ENCODE measurements at places on chromosomes 5 and 9. TPM values are rescaled to one million over a fixed set of nuclear protein-coding genes. Genes with fewer than 3 reads are reported as not detected.

The OR13C9 gene
- 0.55 TPM for total RNA-seq

The AKNA gene
- total RNA-seq = 22.6 TPM

The PCDHGB5 gene
- 19.8 TPM for total RNA-seq

The UNC5A gene
- 48.3 TPM for total RNA-seq

The LECT2 gene
- total RNA-seq = not detected

The BAAT gene
- total RNA-seq = 2.1 TPM

The PAIP2 gene
- total RNA-seq = 156 TPM

The ARID3C gene
- total RNA-seq = 2.1 TPM

The OSTF1 gene
- total RNA-seq = 59.1 TPM

The SPINK13 gene
- total RNA-seq = not detected

The SPINK7 gene
- total RNA-seq = not detected

The ATG10 gene
- total RNA-seq = 15.2 TPM

The AQP7 gene
- total RNA-seq = 4.9 TPM

The GALNT12 gene
- 3.3 TPM for total RNA-seq

The GABRA6 gene
- 4.6 TPM for total RNA-seq

The FPGS gene
- total RNA-seq = 46.8 TPM

Data from dorsolateral prefrontal cortex (tissue), 122 donors.